ENCODE measurements at places on chromosomes 6 and 20. TPM values are rescaled to one million over a fixed set of nuclear protein-coding genes. Genes with fewer than 3 reads are reported as not detected.

COL9A3 gene
- total RNA-seq, result 0.70 TPM

LY6G6F gene
- not detected for total RNA-seq

NKX2-2 gene
- not detected for total RNA-seq

ESR1 gene
- total RNA-seq, result not detected

MEI4 gene
- total RNA-seq, result not detected

SMPDL3A gene
- total RNA-seq, result 3.2 TPM

TAGAP gene
- not detected for total RNA-seq

All from A549 treated with Hydrocortisone at 1 μM for 4 hours (cell line).